Urinary bladder (tissue), 4 donors: ENCODE measurements at places on chromosomes 1 and 21. TPM values are rescaled to one million over a fixed set of nuclear protein-coding genes. Genes with fewer than 3 reads are reported as not detected.

The LAMC2 gene
- 4.3 TPM for total RNA-seq

The MYOM3 gene
- 7.7 TPM for total RNA-seq

The LSM10 gene
- total RNA-seq: 4.1 TPM

The DNALI1 gene
- 2.0 TPM for total RNA-seq

The FCER1A gene
- 1.7 TPM for total RNA-seq

The TAGLN2 gene
- 106 TPM for total RNA-seq

The CFAP74 gene
- 0.11 TPM for total RNA-seq

The HPCAL4 gene
- 2.5 TPM for total RNA-seq

The DNM3 gene
- total RNA-seq: 11.7 TPM

The NUP210L gene
- total RNA-seq: 0.21 TPM

The CELF3 gene
- total RNA-seq: 0.37 TPM

The FHAD1 gene
- 2.0 TPM for total RNA-seq

The AGT gene
- 8.7 TPM for total RNA-seq

The ZNF672 gene
- total RNA-seq: 12.9 TPM

The SPRR2F gene
- total RNA-seq: not detected

The RNU1-3 gene
- total RNA-seq: under 0.01 TPM

The SPRR4 gene
- not detected for total RNA-seq

The GPR25 gene
- total RNA-seq: not detected

The RGSL1 gene
- total RNA-seq: not detected

The MIXL1 gene
- not detected for total RNA-seq

The AJAP1 gene
- total RNA-seq: 1.2 TPM

The CDK18 gene
- 3.5 TPM for total RNA-seq

The CFHR2 gene
- total RNA-seq: not detected

The PAQR6 gene
- 0.79 TPM for total RNA-seq

The BPNT1 gene
- total RNA-seq: 24.3 TPM

The OR2L13 gene
- total RNA-seq: not detected

The BSND gene
- total RNA-seq: not detected

The CFHR3 gene
- 0.48 TPM for total RNA-seq

The LRRIQ3 gene
- total RNA-seq: 2.0 TPM

The FOXO6 gene
- total RNA-seq: 1.5 TPM

The BCAN gene
- 0.48 TPM for total RNA-seq

The IFNLR1 gene
- total RNA-seq: 0.79 TPM

The PTPN22 gene
- total RNA-seq: 2.3 TPM

The GJB3 gene
- 2.2 TPM for total RNA-seq

The PSRC1 gene
- 5.3 TPM for total RNA-seq

The MTOR gene
- 26.5 TPM for total RNA-seq

The ZNF683 gene
- total RNA-seq: not detected

The CERS2 gene
- 75.1 TPM for total RNA-seq

The CELA2B gene
- total RNA-seq: 0.32 TPM

The DENND1B gene
- total RNA-seq: 50.8 TPM

The ANGPTL3 gene
- not detected for total RNA-seq

The OPRD1 gene
- 0.05 TPM for total RNA-seq

The TXNDC12 gene
- 20.5 TPM for total RNA-seq

The ANKRD34A gene
- 0.21 TPM for total RNA-seq

The ADAM30 gene
- not detected for total RNA-seq

The S100A16 gene
- 51.3 TPM for total RNA-seq

The AVPR1B gene
- total RNA-seq: not detected

The KCNH1 gene
- total RNA-seq: 2.0 TPM

The CSF3R gene
- 5.3 TPM for total RNA-seq

The TSACC gene
- not detected for total RNA-seq

The S100B gene
- 31.9 TPM for total RNA-seq

The CHTOP gene
- 53.8 TPM for total RNA-seq

The SPATA1 gene
- total RNA-seq: 1.2 TPM

The GJA5 gene
- total RNA-seq: 16.3 TPM

The IGFN1 gene
- total RNA-seq: 0.69 TPM

The TNFAIP8L2 gene
- total RNA-seq: 4.0 TPM

The ACTA1 gene
- 51.9 TPM for total RNA-seq

The OR10J1 gene
- not detected for total RNA-seq
